Activated T-cell treated with anti-CD3 and anti-CD28 coated beads, Interleukin-2, amount 50 U/mL, for 72 hours (primary cell): ENCODE measurements at places on chromosomes 1 and 21.

- DNase-seq: no peak
- H3K4me1 ChIP-seq: peaks cover 35% of the 10 kb centered on the region
- peaks cover 2% of the 10 kb centered on the region for H3K36me3 ChIP-seq
- H3K27ac ChIP-seq: peak overlapping the region; percentile 7
- no peak overlapping the region for H3K4me3 ChIP-seq
Measured at GRCh38 chr1:155698382-155699038, 9.6 kb downstream of the DAP3 start.

DNA sequence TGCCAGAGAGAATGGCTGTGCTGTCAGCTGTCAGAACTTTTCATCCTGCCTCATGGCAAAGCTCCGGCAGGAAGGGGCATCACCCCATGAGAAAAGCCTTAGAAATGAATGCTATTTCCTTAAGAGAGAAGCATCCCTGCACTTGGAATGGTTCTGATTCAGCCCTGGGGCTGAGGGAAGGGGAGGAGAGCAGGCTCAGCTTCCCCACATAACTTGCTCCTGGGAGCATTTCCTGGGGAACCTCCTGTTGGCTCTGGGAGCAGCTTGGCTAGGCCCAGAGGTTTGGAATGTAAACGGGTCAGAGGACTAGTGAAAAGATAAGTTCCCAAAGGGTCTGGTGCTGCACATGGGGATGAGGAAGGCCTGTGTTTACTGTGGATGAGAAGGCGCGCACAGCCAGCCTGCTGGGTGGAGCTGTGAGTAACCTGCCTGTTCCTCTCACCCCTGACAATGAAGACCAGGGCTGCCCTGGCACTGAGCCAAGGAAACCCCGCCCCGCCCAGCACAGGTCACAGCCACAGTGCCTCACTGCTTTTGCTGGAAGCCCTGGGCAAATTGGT lies 5.0 kb downstream of the PRELP start:
- H3K27ac ChIP-seq: no peak overlapping the region
- DNase-seq: peak; percentile 68
- peaks cover 7% of the 10 kb centered on the region for H3K4me1 ChIP-seq
- H3K4me3 ChIP-seq: no peak overlapping the region
- H3K36me3 ChIP-seq: no peaks in the 10 kb centered on the region

- H3K27me3 ChIP-seq: no peaks in the 10 kb centered on the region
- H3K27ac ChIP-seq: no peak overlapping the region
- no peak overlapping the region for H3K4me3 ChIP-seq
- no peak for DNase-seq
- no peaks in the 10 kb centered on the region for H3K36me3 ChIP-seq
Measured at GRCh38 chr21:14757533-14758327, 211.6 kb upstream of the SAMSN1 start.

DNA sequence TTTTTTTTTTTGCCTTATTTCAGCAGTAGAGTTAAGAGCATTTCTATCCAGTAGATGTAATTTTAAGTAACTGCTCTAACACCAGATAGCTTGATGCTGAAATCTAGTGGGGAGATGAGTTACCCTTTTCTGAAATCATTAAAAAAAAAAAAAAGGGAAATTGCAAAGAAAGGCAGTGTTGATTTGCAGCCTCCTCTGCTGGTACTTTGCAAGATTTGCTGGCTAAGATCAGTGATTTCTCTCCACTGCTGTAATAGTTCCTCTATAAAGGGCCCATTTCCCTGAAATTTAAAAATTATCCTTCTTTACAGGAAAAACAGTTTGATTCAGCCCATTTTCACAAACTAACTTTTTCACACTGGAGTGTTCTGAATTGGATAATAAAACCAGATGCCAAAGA lies 120.6 kb downstream of the PTBP2 start:
- no peak overlapping the region for H3K4me3 ChIP-seq
- no peak overlapping the region for H3K27ac ChIP-seq
- no peak for DNase-seq
- no peaks in the 10 kb centered on the region for H3K4me1 ChIP-seq
- H3K36me3 ChIP-seq: no peaks in the 10 kb centered on the region

GRCh38 chr21:43193088-43193650 lies 24.4 kb downstream of the CRYAA start:
- no peaks in the 10 kb centered on the region for H3K27me3 ChIP-seq
- H3K4me3 ChIP-seq: no peak overlapping the region

- no peak overlapping the region for H3K4me3 ChIP-seq
- H3K4me1 ChIP-seq: no peaks in the 10 kb centered on the region
- no peaks in the 10 kb centered on the region for H3K36me3 ChIP-seq
- no peak for DNase-seq
Measured at GRCh38 chr1:56413671-56414199, 165.6 kb downstream of the PLPP3 start.

DNA sequence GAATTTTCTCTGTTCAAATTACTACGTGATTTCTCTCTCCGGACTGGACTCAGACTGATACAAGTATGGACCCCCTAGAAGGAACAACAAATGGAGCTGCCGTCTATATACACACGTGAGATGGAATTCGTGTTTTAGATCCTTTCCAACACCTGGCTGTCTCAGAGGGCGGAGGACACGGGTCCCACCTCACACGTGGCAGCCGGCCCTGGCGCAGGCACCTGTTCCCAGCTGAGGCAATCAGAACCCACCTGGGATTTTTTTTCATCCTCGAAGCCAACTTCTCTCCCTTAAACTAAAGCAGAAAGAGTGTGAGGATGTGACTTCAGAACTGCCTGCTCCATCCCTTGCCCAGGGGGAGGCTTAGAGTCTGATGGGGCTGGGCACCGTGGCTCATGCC lies 34.1 kb upstream of the SCCPDH start:
- no peak overlapping the region for H3K27ac ChIP-seq
- H3K4me1 ChIP-seq: peaks cover 9% of the 10 kb centered on the region
- H3K36me3 ChIP-seq: peaks cover 4% of the 10 kb centered on the region
- no peak for DNase-seq
- H3K27me3 ChIP-seq: no peaks in the 10 kb centered on the region

DNA sequence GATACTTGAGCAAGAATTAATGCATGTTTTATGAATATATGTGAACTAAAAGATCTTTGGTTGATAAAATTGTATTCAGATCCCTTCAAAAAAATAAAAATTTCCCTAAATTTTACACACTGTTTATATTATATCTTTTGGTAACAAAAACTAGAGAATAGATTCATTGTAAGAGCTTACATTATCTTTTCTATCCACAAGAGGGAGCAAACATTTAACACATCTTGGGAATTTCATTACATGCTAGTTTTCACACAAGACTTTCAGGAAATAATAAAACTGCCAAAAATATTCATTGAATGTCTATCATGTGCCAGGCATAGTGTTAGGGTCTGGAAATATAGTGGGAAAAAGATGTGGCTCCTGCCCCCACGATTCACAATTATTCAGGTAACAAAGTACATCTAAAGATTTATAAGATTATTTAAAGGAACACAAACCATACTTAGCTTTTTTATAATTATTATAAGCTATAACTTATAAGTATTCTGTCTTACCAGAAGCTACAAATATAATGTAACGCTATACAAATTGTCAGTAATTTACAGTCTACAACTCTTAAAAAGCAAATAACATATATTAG lies 30.6 kb downstream of the FAF1 start:
- peaks cover 5% of the 10 kb centered on the region for H3K36me3 ChIP-seq
- no peak overlapping the region for H3K4me3 ChIP-seq
- no peaks in the 10 kb centered on the region for H3K27me3 ChIP-seq
- peaks cover 41% of the 10 kb centered on the region for H3K4me1 ChIP-seq
- DNase-seq: no peak

DNA sequence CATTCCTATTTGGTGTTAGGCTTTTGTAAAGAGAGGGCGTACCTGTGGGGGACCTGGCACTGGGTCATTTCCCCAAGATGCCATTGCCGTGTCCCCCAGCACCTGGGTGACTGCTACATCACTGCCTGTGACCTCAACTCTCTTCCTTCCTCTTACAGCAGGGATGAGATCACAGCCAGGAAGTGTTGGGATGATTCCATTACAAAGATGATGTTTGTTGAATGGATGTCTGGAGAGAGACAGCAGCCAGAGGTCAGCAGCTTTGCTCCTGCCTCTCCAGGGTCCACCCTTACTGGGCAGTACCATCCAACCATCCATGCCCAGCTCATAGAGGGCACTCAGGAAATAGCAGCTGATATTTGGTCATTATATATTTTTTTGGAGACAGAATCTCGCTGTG lies 35.1 kb downstream of the TMEM51 start:
- H3K4me1 ChIP-seq: no peaks in the 10 kb centered on the region
- no peak overlapping the region for H3K4me3 ChIP-seq
- H3K27ac ChIP-seq: no peak overlapping the region
- no peaks in the 10 kb centered on the region for H3K36me3 ChIP-seq
- no peak for DNase-seq
- peaks cover 8% of the 10 kb centered on the region for H3K27me3 ChIP-seq

- no peak for DNase-seq
- no peak overlapping the region for H3K27ac ChIP-seq
- H3K4me1 ChIP-seq: peaks cover 32% of the 10 kb centered on the region
- H3K27me3 ChIP-seq: peaks cover 20% of the 10 kb centered on the region
Measured at GRCh38 chr1:212561501-212561931, 47.0 kb upstream of the ATF3 start.

DNA sequence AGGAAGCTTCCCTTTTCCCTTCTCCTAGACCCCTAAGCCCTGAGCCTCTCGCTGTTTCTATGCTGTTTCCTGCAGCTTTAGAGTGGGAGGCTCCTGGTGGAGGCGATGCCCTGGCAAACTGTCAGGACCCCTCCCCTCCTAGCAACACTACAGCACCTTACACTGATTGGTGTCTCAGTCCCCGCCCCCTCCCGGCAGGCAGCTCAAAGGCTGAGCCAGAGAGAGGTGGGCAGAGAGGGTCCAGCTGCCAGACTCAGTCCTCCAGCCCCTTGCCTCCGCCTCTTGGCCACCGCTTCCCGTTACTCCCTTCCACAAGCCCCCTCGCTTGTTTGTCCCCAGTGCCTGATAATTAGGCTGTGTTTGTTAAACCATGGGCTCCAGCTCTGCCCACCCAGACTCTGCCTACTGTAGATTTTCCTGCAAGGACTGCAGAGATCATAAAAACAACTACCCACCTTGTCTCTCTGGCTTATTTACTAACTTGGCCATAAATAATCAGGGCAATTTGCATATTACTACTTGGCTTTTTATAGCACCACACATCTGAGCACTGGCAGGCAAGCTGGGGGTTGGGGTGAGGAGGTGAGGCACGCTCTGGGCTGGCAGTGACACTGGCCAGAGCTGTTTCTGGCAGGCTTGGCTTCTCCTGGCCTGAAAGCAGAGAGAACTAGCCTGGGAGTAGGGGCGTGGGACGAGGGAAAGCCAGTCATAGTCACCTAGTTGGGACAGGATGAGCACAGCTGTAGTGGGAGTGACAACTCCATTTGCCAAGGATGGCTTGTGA lies 107.5 kb downstream of the CSMD2 start:
- no peaks in the 10 kb centered on the region for H3K36me3 ChIP-seq
- no peaks in the 10 kb centered on the region for H3K4me1 ChIP-seq
- no peak for DNase-seq

GRCh38 chr1:246114369-246114768 lies 392.7 kb downstream of the SMYD3 start:
- H3K27ac ChIP-seq: no peak overlapping the region
- peaks cover 1% of the 10 kb centered on the region for H3K36me3 ChIP-seq
- peaks cover 24% of the 10 kb centered on the region for H3K4me1 ChIP-seq
- H3K4me3 ChIP-seq: no peak overlapping the region

DNA sequence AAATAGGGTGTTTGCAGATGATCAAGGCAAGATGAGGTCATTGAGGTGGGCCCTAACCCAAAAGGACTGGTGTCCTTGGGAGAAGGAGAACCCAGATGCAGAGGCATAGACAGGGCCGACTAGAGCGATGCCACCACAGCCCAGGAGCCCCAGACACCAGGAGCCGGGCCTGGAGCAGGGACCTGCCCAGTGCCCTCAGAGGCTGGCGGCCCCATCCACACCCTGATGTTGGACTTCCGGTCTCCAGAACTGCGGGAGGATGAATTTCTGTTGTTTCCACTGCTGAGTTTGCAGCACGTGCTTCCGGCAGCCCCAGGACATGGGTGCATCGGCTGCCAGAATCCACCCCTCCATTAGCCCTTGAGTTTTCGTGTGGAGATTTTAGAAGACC lies 7.2 kb upstream of the ACTRT2 start:
- no peak overlapping the region for H3K27ac ChIP-seq
- H3K4me3 ChIP-seq: no peak overlapping the region
- no peak for DNase-seq
- H3K36me3 ChIP-seq: no peaks in the 10 kb centered on the region
- no peaks in the 10 kb centered on the region for H3K4me1 ChIP-seq

DNA sequence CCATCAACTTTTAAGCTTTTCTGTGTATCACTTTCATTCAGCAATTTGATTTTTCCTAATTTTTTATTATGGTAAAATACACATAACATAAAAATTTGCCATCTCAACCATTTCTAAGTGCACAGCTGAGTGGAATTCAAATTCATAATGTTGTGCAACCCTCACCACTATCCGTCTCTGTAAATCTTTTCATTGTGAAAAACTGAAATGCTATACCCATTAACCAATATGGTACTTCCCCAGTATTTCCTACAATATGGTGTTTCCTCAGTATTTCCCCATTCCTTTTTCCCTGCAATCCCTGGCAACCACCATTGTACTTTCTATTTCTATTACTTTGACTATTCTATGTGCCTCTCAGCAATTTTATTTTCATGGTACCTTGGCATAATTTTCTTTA lies 6.8 kb downstream of the STPG1 start:
- DNase-seq: no peak
- no peaks in the 10 kb centered on the region for H3K36me3 ChIP-seq
- peaks cover 3% of the 10 kb centered on the region for H3K4me1 ChIP-seq
- H3K27ac ChIP-seq: no peak overlapping the region
- no peak overlapping the region for H3K4me3 ChIP-seq

GRCh38 chr1:233211595-233211994 lies 83.9 kb downstream of the PCNX2 start:
- H3K4me1 ChIP-seq: no peaks in the 10 kb centered on the region
- no peaks in the 10 kb centered on the region for H3K36me3 ChIP-seq
- H3K4me3 ChIP-seq: no peak overlapping the region
- no peak for DNase-seq
- H3K27ac ChIP-seq: no peak overlapping the region
- H3K27me3 ChIP-seq: no peaks in the 10 kb centered on the region

- no peak overlapping the region for H3K4me3 ChIP-seq
- DNase-seq: no peak
Measured at GRCh38 chr1:156693848-156694689, 11.3 kb downstream of the CRABP2 start.

GRCh38 chr1:27106561-27107323 lies 48.2 kb downstream of the SLC9A1 start:
- no peak for DNase-seq
- H3K4me3 ChIP-seq: no peak overlapping the region
- peak overlapping the region; percentile 40 for H3K27ac ChIP-seq
